ENCODE measurements at places on chromosomes 12 and 14.
A peak's percentile ranks its signal among the peaks of the same experiment; 100 is the strongest.

DNA sequence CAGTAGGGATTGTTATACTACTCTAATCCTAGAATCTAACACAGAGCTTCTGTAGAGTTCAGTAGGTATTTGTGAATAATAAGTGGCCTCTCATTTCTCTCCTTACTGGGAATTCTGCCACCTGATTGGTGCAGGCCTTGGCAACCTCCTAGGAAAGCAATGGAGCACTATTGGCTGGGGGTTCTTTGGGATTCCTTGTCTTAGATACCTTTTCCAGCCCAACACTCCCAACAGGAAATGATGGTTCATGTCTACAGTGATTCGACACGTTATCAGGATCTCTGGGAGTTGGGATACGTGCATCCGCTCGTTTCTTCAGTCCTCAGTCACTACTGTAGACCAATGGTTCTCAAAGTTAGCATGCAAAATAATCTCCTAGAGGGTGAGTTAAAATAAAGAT, 67.4 kb downstream of the ELK3 start:
- DNase-seq: peak; percentile 37

GRCh38 chr14:68210729-68211299, 391.2 kb downstream of the RAD51B start:
- DNase-seq: peak; percentile 86

DNA sequence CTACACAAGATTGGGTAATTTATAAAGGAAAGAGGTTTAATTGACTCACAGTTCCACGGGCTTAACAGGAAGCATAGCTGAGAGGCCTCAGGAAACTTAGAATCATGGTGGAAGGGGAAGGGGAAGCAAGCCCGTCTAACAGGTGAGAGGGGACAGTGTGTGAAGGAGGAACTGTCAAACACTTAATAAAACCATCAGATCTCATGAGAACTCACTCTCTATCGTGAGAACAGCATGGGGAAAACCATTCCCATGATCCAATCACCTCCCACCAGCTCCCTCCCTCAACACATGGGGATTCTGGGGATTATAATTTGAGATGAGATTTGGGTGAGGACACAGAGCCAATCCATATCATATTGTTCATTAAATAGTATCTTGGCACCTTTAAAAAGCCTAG, 56.1 kb downstream of the EPS8 start:
- no peak for DNase-seq

DNA sequence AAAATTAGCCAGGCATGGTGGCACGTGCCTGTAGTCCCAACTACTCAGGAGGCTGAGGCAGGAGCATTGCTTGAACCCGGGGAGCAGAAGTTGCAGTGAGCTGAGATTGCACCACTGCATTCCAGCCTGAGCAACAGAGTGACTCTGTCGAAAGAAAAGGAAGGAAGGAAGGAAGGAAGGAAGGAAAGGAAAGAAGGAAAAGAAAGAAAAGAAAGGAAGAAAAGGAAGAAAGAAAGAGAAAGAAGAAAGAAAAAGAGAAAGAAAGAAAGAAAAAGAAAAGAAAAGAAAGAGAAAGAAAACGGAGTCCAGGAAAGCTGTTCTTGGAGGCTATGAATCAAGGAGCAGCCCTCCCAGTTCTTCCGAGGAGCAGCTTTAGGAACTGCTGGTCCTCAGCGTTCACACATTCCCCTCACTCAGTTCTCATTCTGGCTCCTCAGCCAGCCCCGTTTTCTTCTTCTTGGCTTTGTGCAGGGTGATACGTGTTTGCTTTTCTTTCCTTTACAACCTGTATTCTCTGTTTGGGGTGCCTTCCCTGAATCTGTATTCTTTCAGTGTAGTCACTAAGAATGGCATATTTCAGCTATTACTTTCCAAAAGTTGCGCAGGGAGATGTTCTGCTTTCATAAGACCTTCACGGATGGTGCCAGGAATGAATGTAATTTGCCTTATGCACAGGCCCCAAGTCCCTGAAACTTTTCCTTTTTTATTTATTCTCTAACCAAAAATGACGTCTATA, 12.2 kb downstream of the FBXL14 start:
- no peak for DNase-seq

GRCh38 chr14:21428930-21429329, 27.0 kb downstream of the CHD8 start:
- DNase-seq: no peak

GRCh38 chr14:55005071-55005470, 21.8 kb downstream of the WDHD1 start:
- no peak for DNase-seq

- no peak for DNase-seq
These were observed 19.5 kb upstream of the HIGD1C start for GRCh38 chr12:50932787-50933280.

- no peak for DNase-seq
These were observed 275.6 kb upstream of the NAV3 start for GRCh38 chr12:77555074-77555473.

DNA sequence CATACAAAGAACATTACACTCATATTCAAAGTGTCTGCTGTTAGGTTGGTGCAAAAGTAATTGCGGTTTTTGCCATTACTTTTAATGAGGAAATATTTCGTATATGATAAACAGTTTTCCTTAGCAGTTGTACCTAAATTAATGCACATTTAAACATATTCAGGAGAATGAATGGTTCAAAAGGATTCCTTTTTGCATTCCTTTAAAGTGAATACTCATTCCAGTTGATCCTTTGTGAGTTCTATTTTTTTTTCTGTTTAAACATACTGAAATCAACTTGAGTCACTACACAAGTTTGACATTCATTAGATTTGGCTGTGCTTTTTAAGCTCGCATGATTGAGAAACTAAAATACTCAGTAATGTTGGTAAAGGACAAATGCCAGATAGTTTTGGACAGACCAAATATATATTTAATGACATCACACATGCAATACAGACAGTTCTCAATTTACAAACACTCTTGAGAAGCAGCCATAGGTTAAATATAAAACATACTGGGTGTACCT, 13.8 kb upstream of the SLC38A2 start:
- DNase-seq: no peak

- peak; percentile 66 for DNase-seq
These were observed 27.6 kb upstream of the ETV6 start for GRCh38 chr12:11621797-11622423.

DNA sequence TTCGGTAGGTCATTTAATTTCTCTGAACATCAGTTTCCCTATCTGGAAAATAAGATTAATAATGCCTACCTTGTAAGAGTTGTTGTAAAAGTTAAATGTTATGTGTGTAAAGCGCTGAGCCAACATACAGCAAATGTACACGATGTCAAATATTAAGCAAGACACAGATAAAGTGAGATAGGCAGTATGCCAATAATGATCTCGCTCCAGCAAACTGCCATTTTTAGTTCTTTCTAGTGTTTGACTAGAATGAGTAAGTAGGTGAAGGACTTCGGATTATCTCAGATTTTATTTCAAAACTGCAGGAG, 840 bp downstream of the DHRS7 start:
- DNase-seq: no peak

Measured in activated CD4-positive, alpha-beta T cell treated with anti-CD3 and anti-CD28 coated beads, Interleukin-2, amount 10 ng/mL, durations not matched to agents 24 days and 14 days (primary cell).